ENCODE measurements at places on chromosomes 12 and 14.
A peak's percentile ranks its signal among the peaks of the same experiment; 100 is the strongest.

DNA sequence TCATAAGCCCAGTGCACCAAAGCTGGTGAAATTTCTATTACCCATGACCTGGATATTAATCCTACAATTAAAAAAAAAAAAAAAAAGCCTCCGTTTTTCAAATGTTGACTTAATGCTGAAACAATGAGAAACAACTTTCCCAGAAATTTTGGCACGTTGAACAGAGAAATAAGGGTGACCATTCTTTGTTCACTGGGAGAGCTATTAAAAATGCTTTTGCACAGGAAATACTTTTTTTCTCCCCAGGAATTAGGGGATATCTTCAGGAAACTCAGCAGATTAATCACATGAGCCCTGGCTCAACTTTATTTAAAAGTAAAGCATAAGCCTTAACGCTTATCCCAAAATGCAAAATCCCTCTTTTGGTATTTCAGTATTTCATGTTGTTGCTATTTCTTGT, 54.8 kb upstream of the FLRT2 start:
- DNase-seq: no peak

- DNase-seq: no peak
These were observed 7.5 kb downstream of the CCDC88C start for GRCh38 chr14:91409928-91410718.

- peak; percentile 77 for DNase-seq
These were observed 818 bp upstream of the SUOX start for GRCh38 chr12:55996201-55996714.

- no peak for DNase-seq
These were observed 30.7 kb downstream of the PPP1R36 start for GRCh38 chr14:64580467-64580866.

DNA sequence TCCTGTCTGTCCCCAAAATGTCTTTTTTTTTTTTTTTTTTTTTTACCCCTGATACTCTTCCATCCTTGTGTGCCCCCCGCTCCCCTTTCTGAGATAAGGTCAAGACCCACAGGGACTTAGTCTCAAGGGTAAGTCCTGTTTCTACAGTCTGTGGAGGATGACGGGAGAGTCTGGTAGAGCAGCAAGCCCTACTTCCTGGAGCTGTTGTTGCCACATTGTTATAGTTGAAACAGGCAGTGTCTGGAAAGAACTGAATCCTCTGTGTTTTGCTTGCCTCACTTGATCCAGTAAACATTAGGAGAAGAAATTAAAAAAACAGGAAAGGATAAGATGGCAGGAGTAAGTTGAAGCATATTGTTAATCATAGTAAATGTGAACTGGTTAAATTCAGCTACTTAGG, 45.5 kb downstream of the ZNF664 start:
- no peak for DNase-seq

DNA sequence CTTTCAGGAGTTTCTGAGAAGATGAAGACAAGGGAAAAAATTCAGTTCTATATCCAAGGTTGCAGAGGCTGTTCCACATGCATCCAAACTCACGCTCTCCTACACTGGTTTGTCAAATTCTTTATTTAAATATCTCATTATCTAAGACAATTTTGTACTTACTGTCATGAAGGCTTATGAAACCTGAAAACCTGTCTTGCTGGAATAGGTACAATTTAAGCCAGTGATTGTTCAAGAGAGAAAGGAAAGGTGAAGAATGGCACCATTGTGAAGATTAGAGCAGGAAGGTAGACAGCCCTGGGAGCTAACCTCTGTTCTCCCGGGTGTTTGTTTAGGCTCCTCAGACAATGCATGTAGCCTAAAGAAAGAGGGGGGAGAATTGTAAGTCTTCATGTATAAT, 315.1 kb upstream of the PRKD1 start:
- DNase-seq: no peak

GRCh38 chr14:77882636-77883035, 82.7 kb downstream of the ADCK1 start:
- no peak for DNase-seq

DNA sequence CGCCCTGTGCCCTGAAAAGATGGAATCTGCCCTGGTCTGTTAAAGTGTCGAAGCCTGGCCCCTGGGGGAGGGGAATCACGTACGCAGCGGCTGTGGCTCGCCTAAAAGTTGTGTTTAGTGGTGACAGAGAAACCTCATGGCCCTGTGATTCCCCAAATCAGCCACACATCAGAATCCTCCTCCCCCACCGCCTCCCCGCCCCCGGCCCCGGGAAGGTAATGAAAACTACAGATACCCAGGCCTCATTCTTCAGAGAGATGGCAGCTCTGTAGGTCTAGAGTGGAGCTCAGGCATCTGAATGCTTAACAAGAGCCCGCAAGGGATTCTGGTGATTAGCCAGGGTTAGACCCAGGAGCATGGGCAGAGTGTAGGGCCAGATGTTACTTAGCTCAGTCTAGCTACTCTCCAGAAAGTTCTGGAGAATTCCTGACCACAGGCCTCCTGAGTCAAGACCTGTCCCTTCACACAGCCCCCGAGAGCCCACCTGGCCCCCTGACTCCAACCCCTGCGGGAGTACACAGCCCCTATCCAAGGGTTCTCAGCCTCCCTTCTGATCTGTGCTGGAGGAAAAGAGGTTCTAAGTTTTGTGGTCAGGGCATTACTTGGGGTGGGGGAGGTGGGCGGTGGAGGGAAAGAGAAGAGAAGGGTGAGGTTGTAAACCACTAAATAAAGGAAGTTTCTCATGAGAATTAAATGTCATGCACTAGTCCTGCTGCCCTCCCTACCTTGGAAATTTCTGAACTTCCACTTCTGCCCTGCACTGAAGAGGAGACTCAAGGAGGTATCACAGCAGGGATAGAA, 114.8 kb downstream of the PLXNC1 start:
- no peak for DNase-seq

- DNase-seq: no peak
These were observed 200.4 kb upstream of the ARHGAP5 start for GRCh38 chr14:31876741-31877140.

DNA sequence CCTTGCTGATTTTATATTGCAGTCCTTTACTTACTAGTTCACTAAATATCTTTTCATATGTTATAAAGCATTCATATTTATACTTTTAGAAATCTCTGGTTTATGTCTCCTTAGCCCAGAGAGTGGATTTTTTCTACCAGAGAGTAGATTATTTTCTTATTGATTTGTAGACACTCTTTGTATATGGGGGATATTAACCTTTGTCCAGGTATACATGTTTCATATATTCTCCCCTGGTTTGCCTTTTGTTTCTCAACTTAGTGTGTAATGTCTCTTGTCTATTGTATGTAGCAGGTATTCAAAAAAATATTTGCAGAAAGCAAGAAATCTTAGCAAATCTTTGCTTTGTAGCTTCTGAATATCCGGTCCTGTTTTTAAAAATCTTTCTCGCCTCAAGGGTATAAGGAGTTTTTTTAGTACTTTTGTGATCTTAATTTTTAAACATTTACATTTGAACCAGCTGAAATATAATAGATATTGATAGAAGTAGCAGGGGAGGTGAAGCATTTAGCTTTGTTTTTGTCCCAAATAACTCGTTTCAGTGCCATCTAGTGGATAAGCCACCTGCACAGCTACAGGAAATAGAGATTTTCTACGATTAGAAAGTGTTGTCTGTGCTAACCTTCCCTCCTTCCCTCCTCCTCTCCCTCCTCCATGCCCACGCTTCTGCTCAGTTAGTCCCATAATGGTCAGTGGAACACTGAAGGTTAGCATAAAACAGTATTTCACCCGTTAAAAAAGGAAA, 97.0 kb downstream of the PHETA1 start:
- DNase-seq: no peak

- no peak for DNase-seq
These were observed 8.7 kb upstream of the WDR89 start for GRCh38 chr14:63650256-63650952.

- no peak for DNase-seq
These were observed 731.9 kb downstream of the NRXN3 start for GRCh38 chr14:78902010-78902623.

- DNase-seq: peak; percentile 28
These were observed 3.3 kb downstream of the COL2A1 start for GRCh38 chr12:48000878-48001504.

- DNase-seq: no peak
These were observed 179.7 kb upstream of the PLXNC1 start for GRCh38 chr12:93968536-93969285.

DNA sequence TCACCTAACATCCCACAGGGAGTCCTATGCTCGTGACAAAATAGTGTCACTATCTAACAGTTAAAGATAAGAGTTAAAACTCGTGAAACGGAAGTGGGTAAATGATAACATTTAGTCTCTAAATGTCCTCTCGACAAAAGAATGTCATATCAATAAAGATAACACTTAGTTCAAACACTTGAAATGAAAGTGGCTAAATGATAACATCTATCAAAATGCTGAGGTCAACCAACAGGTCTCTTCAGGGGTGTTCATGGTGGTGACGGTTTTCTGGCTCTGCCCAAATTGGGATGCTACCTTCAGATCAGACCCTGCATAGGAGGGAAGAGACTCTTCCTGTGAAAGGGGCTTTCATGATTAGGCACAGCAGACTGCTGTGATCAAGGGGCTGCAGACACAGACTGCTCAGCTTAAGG, 22.1 kb downstream of the IL26 start:
- no peak for DNase-seq

- no peak for DNase-seq
These were observed 5.2 kb downstream of the DCN start for GRCh38 chr12:91177381-91177780.

- DNase-seq: no peak
These were observed 11.9 kb downstream of the ANKRD13A start for GRCh38 chr12:110010853-110011723.

GRCh38 chr14:101174980-101175606, 271.6 kb upstream of the RTL1 start:
- no peak for DNase-seq

DNA sequence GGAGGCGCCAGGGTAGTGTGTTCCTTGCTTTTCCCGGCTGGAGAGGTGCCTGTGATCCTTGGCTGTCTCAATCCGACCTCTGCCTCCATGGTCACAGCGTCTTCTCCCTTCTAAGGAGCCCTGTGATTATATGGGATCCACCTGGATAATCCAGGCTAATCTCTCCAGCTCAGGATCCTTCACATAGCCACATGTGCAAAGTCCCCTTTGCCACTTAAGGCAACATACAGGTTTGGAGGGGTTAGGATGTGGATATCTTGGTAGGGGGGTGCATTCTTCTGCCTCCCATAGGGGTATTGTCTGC, 1.2 kb upstream of the HVCN1 start:
- DNase-seq: no peak

DNA sequence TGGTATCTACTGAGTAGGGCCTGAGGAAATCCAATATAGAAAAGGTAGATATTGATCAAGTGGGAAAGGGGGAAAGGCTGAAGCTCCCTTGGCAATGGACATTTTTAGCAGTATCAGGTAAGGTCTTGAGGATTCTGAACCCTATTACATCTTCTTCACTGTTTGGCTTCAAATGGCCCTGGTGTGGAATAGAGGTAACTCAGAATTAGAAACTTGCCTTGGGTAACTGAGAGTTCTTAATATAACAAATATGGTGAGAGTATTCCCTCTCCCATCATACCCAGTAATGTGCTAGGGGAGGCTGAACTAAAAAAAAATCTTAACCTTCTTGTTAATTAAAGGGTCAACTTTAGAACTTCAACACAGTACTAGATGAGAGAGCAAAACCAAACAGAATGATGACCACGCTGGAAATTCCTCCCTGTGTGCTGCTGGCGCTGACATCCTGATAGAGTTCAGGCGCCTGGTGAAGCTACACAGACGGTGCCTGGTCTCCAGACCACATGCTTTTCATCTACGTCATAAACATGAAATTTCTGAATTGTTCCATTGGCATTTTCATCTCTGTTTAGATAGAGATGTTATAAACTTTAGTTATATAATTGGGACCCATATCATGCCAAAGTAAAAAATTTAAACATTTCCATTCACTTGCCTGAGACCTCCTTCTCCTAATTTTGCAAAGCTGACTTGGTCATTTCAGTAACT, 128.3 kb downstream of the AKAP6 start:
- DNase-seq: no peak

GRCh38 chr12:61654698-61655097, 605.5 kb upstream of the USP15 start:
- DNase-seq: peak; percentile 9

- DNase-seq: peak; percentile 81
These were observed at the start of gene CFL2 for GRCh38 chr14:34714320-34715126. TSS of gene CFL2 (minus strand) at chr14:34714593. CDS start at chr14:34714540, 53 bp downstream.

- no peak for DNase-seq
These were observed 60.5 kb downstream of the BTG1 start for GRCh38 chr12:92085040-92085735.

DNA sequence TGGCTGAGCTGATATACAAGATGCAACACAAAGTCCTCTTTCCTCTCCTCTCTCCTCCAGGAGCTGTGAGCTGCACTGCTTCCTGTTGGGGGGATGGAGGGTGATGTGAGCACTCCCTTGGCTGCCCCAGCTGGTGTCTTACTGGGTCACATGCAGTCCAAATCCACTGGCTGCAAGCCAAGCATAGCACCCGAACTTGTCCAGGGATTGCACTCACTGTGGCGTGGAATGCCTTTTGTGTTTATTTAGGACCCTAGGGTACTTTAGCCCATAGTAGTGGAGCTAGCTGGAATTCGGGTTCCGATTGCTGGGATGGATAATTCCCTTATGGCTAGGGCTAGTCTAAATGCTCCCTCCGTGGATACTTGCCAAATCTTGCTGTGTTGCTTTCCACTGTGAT, 424.9 kb upstream of the SYT1 start:
- no peak for DNase-seq

DNA sequence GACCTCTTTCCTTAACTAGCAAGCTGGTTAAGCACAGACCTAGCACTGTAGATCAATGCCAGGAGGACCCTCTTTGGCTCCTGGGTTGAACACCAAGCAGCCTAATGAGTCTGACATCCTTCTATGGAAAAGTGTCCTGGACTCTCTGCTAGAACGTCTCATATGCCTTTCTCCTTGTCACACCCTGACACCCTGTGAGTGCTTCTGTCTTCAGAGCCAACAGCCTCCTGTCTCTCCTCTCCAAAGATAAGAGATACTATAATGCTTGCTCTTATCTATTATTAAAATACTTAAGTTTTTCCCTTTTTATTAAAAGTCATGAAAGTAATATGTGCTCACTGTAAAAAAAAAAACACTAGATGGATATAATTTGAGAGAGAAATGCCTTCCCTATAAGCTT, 222.7 kb downstream of the FOXN3 start:
- no peak for DNase-seq

GRCh38 chr12:64895526-64895925, 71.1 kb downstream of the TBC1D30 start:
- no peak for DNase-seq

- DNase-seq: no peak
These were observed 311.4 kb downstream of the BCL11B start for GRCh38 chr14:98960617-98961013.

Measured in LoVo (cell line).